ENCODE measurements at places on chromosomes 7 and 10.

GRCh38 chr7:74033372-74034311 is 5.7 kb downstream of the ELN start:
- no peak for DNase-seq

GRCh38 chr7:79806161-79806734 is 328.4 kb upstream of the GNAI1 start:
- DNase-seq = no peak

- DNase-seq = no peak
Measured at GRCh38 chr7:4800487-4800886, 25.1 kb downstream of the AP5Z1 start.

DNA sequence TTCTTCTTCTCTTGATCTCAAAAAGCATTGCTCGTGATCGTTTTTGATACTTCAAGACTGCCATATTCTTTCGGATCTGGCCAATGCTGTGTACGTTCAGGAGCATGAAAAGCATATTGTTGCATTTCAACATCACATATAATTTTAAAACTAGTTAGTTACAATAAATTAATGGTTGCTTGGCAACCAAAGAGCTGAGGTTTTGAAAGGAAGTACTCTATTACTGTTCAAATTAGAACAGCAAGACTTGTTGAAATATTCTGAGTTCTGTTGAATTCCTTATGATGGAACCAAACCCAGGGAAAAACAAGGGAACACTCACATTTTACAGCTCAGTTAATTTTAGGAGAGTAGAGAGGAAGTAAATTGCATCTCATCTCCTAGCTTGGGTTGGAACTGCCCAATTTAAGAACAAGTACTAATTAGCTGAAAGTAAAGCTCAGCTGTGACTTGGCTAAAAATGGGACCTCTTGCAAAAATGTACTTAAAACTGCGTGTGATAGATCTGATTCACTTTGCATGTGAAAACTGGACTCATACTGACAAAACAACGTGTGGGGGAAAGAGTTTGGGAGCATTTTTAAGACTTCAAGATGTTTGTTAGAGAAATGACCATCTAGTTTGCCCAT is 21.2 kb downstream of the OR9A2 start:
- DNase-seq = no peak

GRCh38 chr7:11366118-11366517 is 392.4 kb downstream of the PHF14 start:
- no peak for DNase-seq

DNA sequence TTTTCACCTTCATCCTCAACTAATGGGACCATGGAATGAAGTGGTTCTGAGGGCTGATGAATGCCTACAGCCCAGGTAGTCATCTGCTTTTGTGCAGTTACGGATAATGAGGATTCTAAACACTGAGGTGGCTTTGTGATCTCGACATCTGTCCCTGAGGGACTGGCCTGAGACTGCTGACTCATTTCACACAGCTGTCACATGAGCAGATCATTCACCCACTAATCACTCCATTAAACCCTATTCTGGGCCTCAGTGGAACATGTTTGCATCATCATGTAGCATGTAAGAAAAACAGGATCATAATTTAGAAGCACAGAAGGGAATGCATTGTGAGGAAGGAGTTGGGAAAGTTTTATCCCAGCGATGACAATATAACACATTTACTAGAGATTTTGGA is 79.4 kb upstream of the FEZF1 start:
- DNase-seq = no peak

DNA sequence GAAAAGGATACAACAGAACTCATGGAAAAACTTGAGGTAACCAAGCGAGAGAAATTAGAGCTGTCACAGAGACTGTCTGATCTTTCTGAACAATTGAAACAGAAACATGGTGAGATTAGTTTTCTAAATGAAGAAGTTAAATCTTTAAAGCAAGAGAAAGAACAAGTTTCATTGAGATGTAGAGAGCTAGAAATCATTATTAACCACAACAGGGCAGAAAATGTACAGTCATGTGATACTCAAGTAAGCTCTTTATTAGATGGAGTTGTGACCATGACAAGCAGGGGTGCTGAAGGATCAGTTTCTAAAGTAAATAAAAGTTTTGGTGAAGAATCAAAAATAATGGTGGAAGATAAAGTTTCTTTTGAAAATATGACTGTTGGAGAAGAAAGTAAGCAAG is 62.1 kb downstream of the AKAP9 start:
- no peak for DNase-seq

- peak; percentile 37 for DNase-seq
Measured at GRCh38 chr10:5949009-5949759, 28.2 kb downstream of the IL15RA start.

DNA sequence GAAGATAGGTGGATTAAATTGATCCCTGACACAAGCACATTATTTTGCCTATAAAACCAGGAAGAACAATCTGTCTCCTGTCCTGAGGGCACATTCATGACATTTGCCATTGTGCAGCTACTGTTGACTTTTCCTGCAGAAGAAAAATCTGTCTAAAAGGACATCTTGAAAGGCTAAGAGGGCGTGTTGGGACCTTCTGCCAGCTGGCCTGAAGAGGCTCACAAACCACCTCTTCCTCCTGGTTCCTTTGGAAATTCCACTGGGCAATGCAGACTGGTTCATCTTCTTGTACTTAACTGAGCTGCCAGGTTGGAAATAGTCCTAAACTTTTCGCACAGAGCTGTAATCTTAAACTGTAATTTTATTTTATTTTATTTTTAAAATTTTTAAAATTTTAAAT is 35.7 kb upstream of the PIP start:
- no peak for DNase-seq

DNA sequence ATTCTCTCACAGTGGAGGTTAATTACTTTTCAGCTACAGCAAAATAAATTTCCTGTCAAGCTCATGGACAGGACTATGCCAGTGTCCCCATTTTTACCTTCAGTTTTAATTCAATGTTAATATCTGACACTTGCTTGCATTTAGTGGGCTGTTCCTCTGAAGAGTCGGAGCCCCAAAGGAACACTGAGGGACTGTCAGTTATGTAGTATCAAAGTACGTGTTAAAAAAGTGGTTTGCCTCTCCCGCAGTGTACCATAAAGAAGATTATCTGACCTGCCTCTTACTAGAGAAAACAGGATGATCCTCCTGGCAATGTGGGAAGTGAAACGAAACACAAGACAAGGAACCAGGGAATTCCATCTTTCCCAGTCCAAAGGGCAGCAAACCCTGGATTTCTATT is 1010.9 kb upstream of the PHF14 start:
- DNase-seq = no peak

DNA sequence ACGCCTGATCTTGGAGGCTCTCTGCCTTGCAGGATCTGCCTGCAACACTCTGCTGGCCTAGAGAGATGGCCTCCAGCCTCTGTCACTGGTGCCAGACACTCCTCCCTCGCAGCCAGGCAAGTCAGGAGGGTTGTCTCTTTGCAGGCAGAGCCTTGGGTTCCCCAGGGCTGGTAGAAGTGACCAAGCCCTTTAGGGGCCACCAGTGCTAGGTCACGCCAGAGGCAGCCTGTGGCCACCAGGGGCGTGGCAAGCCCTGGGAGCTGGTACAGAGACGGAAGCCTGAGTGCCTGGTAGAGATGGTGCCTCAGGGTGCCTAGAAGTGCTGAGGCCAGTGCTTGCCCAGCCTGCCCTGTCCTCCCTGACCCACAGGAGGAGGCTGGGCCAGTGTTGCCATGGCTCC is 9.1 kb downstream of the ADCYAP1R1 start:
- no peak for DNase-seq

- no peak for DNase-seq
Measured at GRCh38 chr7:73977619-73978618, 50.1 kb upstream of the ELN start.

DNA sequence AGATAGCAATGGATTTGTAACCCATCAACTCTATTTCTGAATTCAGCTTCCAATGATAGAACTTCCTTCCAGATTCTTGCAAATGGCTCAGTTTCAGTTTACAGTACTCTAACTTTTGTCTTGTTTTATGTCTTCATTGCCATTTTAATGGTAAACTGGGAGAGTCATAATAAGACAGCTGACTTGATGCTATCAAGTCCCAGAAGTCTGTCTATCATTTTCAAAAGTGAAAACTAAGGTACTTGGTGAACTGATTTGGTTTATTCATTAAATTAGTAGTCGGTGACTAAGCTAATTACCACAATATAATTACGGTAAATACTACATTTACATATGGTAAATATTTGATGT is 25.0 kb downstream of the RTKN2 start:
- peak; percentile 69 for DNase-seq

DNA sequence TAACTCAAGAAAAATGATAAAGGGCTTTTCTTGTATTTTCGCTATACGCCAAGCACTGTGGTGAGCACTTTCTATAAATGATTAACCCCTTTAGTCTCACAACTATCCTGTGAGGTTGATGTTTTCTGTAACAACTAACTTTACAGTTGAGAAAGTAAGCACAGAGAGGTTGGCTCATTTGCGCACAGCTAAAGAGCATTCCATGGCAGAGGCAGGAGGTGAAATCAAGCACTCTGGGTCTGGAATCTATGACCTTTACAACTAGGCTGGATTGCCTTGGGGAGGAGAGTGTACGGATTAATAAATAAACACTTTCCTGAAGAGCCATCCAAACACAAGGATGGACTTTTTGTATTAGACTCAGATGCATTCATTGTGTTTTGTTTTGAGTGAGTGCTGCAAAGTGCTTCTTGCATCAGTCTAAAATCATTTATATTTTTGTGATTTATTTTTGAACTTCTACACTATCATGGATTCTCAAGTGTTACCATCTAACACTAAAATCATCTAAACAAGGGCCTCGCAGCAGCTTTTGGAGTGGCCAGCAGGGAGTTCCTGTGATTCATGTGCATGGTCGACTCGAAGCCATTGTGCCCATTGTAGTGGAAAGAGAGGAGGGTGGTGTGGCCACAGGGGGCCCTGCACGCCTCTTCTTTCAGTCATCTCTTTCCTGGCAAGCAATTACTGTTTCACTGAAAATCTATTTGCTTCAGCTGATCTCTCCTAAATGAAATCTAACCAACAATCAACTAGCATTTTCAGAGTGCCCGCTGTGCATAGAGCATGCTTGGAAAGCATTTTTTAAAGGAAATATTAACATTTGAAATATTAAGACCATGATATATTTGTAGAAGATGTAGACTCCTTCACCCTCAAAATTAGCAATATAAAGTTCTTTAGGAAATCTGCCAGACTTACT is 633.4 kb upstream of the COBL start:
- DNase-seq = no peak

- no peak for DNase-seq
Measured at GRCh38 chr10:4824791-4825310, 1.2 kb upstream of the AKR1E2 start.

GRCh38 chr10:86698207-86698940 is 30.1 kb downstream of the LDB3 start:
- no peak for DNase-seq

DNA sequence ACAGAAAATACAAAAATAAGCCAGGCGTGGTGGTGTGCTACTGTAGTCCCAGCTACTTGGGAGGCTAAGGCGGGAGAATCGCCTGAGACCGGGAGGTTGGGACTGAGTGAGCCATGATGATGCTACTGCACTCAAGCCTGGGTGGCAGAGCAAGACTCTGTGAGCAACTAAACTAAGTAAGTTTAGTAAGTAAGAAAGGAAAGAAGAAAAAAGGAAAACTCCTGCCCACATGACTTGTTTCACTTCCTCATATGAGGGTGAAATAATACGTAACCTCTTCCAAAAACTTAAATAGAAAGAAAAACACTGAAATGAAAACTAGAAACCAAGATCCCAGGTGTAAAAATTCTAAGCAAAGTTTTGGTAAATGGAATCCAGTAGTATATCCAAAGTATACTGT is 79.6 kb downstream of the LARP4B start:
- DNase-seq = no peak

GRCh38 chr7:47776335-47776734 is 171.9 kb downstream of the PKD1L1 start:
- no peak for DNase-seq

All from activated CD4-positive, alpha-beta T cell treated with anti-CD3 and anti-CD28 coated beads, Interleukin-10, Interleukin-2, amounts not matched to agents 100 ng/mL and 50 ng/mL, durations not matched to agents 16 hours and 8 hours (primary cell).